ENCODE measurements at places on chromosomes 7 and 10. TPM values are rescaled to one million over a fixed set of nuclear protein-coding genes. Genes with fewer than 3 reads are reported as not detected.

The ZNF467 gene
- total RNA-seq = 4.8 TPM

DNA sequence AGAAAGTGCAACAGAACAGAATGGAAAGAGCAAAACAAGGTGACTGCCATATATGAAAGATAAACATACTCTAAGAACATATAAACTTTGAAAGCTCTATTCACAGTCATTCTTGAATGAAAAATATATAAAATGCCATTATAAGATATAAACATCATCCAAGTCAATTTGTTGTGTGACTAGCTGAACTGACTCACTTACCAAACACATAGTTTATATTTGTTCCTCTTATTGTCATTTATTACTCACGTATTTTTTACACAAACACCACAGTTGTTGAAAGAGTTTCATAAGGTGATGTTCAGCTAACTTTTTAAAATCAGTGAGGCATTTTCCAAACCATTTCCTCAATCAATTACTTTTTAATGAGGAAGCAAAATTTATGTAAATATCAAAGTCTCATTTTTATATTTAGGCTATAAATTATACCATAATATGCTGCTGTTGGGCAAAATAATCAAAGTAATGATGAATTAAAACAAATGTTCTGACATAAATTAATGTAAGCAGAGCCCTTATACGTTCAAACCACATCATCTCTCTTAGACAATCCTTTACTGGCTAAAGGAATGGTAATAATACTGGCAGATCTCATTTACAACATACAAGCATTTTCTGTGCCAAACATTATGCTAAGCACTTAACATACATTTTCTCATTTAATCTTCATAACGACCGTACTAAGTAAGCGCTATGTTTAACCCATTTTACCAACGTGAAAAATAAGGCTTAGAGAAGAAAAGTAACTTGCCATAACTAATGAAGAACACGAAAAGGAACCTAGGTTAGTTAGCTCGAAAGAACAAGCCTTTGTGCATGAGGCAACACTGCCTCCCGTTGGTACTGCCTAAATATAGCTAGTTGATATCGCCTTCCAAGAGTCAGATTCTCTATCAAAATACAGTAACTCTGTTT is 7.3 kb downstream of the LRRN3 start:
- peak; percentile 82 for DNase-seq
- H3K4me1 ChIP-seq = peaks cover 70% of the 10 kb centered on the region
- peaks cover 4% of the 10 kb centered on the region for H3K36me3 ChIP-seq
- H3K4me3 ChIP-seq = no peak overlapping the region

The ZYX gene
- 157 TPM for total RNA-seq

DNA sequence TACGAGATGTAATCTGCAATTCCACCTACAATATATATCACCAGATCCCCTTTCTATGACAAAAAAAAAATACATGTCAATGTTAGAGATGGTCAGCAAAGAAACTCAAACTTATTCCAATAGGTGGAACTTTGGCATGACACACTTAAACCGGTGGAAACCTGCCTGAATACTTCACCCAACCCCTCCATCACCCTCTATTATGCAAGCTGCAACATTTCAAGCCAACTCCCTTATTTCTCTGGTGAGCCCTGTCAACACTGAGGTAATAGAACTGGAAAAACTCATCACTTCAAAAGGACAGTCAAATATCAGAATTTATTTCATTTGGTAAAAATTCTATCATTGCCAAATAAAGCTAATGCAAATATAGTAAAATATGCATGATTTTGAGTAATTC is 3.6 kb downstream of the ZNF438 start:
- H3K36me3 ChIP-seq = no peaks in the 10 kb centered on the region
- no peak overlapping the region for H3K4me3 ChIP-seq
- peaks cover 4% of the 10 kb centered on the region for H3K4me1 ChIP-seq
- DNase-seq = no peak

DNA sequence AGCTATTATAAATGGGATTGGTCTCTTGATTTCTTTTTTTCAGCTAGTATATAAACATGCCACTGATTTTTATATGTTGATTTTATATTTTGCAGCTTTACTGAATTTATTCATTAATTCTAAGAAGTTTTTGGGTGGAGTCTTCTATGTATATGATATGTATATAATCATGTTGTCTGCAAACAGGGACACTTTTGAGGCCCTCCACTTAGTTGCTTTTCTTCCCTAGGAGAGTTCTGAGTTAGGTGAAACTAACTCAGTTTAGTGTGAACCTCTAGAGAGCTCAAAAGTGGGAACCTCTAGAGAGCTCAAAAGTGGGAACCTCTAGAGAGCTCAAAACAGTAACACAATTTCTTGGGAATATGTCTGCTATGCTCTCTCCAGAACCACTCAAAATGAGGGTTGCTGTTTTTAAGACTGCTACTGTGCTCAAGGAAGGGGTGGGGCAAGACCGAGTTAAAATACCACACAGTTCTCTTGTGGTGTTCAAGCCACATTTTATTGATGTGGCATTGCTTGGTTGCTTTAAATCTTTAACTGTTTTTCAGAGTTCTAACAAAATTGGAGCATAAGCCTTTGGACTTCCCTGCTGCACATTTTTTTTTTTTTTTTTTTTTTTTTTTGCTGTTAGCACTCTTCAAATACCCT is 13.2 kb downstream of the CCDC7 start:
- H3K4me3 ChIP-seq = no peak overlapping the region
- peaks cover 38% of the 10 kb centered on the region for H3K4me1 ChIP-seq
- peak; percentile 69 for DNase-seq
- no peaks in the 10 kb centered on the region for H3K27me3 ChIP-seq
- H3K36me3 ChIP-seq = no peaks in the 10 kb centered on the region

DNA sequence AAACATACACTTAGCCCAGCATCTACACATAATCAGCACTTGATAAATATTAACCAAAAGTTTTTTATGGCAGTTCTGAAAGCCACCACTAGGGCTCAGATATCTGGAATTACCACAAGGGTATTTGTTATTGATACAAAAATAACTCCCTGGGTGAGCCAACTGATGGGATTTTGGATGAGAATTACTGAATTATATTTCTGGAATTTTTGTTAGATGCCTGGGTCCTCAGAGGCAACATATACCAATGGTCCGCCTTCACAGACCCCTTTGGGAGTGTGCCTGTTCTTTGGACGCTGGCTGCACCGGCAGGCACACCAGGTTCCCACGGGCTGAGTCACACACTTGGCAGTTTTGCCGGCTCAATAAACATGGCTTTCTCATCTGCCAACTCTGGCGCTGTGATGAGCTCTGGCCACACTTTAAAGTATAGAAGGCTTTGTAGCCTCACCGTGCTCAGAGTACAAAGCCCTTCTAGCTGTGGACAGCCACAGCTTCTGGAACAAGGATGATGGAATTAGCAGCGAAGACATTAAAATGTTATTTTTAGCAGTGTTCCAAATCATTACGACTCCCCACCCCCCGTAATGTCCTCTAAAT is 24.5 kb upstream of the EEPD1 start:
- H3K4me1 ChIP-seq = no peaks in the 10 kb centered on the region
- no peak overlapping the region for H3K4me3 ChIP-seq
- no peaks in the 10 kb centered on the region for H3K36me3 ChIP-seq
- no peaks in the 10 kb centered on the region for H3K27me3 ChIP-seq
- no peak for DNase-seq
- no peak overlapping the region for H3K27ac ChIP-seq

The UTF1 gene
- total RNA-seq = not detected

The PKD2L1 gene
- total RNA-seq = not detected

- no peak overlapping the region for H3K27ac ChIP-seq
- no peak for DNase-seq
- H3K36me3 ChIP-seq = no peaks in the 10 kb centered on the region
- H3K27me3 ChIP-seq = peaks cover 9% of the 10 kb centered on the region
- no peaks in the 10 kb centered on the region for H3K4me1 ChIP-seq
Measured at GRCh38 chr7:54799792-54800191, 40.8 kb upstream of the SEC61G start.
